Stimulated activated CD4-positive, alpha-beta T cell treated with anti-CD3 and anti-CD28 coated beads, Interleukin-15, amount 100 ng/mL, for 1 hour (primary cell): ENCODE measurements at places on chromosomes 7 and 10.

GRCh38 chr10:11320809-11321520 lies 290.5 kb downstream of the USP6NL start:
- no peak for DNase-seq

DNA sequence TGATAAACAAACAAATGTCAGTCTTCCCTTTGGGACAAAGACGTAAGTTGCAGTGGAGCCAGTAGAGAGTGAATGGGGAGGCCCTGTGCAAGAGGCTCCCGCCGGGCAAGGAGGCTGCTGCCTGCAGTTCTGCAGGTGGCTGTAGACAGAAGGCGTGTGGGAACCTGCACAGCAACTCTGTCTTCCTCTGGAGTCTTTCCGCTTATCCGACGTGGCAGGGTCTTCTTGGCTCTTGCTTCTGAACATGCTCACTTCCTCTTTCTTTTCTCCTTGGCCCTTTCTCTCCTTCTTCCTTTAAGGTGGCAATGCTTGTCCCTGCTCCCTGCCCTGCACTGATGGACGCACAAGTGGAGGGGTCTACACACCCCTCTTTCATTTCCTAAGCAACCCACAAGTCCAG lies 122.5 kb downstream of the HIPK2 start:
- DNase-seq = no peak

GRCh38 chr10:17961551-17962422 lies 10.1 kb downstream of the SLC39A12 start:
- no peak for DNase-seq

GRCh38 chr7:1425292-1426136 lies 33.8 kb downstream of the MICALL2 start:
- no peak for DNase-seq

DNA sequence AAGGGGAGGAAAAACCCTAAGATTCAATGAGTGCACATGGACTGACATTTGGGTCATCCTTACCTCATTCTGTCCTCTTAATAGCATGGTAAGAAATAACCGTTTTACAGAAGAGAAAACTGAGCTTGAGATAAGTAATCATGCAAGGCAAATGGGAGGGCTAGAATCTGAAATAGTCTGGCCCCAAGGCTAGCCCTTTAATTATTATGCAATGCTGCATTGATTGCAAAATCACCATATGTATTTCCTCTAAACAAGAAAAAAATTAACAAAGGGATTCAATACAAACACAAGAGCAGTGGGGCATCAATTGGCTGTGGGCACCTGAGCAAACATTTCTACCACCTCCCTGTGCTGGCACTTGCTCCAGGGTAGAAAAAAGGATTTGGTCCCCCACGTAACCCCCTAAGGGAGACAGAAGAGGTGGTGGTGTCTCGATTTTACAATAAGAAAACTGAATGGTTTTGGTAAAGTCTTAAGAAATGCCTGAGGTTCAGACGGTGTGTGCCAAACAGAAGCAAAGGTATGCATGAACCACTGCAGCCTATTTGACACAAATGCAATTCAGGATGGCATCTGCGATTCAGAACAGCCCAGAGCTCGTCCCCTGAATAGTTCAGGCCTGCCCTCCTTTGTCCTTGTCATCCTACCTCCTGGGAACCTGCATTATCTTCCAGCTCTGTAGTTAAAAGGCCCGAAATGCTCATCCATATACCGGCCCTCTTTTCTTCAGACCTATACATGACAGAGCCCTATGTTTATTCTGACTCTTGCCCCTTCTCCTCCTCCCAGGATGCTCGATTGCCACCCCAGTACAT lies 23.6 kb downstream of the PIP4K2A start:
- DNase-seq = no peak

DNA sequence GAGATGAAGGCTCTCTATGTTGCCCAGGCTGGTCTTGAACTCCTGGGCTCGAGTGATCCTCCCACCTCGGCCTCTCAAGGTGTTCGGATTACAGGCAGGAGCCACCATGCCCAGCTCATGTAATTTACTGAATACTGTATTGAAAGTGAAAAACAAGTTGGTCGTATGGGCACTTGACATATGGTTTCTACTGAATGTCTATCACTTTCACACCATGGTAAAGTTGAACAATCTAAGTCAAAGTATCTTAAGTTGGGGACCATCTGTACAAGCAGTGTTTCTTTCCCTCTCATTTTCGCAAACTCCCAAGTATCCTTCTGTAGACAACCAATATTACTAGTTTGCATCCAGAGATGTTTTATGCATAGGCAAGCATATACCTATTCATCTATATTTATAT lies 116.6 kb downstream of the TMEM178B start:
- DNase-seq = no peak

- no peak for DNase-seq
Measured at GRCh38 chr7:90916319-90916718, 320.2 kb downstream of the CDK14 start.
